ENCODE measurements at places on chromosomes 2 and 18.

- DNase-seq: no peak
These were observed 84.9 kb downstream of the MOGAT1 start for GRCh38 chr2:222756362-222756831.

DNA sequence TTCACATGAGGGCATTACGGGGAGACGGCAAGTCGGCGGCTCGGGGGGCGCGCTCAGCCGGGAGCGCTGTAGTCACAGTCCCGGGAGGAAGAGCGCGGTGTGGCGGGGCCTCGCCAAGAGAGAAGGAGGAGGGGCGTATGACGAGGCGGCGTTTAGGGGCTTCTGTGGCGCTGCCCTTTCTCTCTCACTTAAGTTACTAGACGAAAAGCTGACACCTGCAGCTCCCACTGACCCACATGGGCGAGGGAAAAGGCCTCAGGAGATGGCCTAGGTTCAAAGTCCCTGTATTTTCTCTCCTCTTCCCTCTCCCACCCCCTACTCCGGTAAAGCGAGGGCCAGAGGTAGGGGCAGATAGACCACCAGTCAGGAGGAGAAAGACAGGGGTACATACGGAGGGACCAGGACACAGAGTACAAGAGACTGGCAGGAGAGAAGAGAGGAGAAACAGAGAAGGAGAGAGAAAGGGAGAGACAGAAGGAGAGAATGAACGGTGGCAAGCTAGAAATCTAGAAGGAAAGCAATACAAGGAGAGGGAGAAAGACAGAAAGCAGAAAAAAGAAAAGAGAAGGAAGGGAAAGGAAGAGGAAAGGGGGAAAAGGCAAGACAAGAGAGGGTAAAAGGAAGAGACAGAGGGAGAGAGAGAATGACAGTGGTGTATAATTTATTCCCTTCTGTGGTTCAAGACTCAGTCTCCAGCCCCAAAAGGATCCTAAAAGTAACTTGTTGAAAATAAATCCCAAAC lies 3.8 kb downstream of the SIX2 start:
- DNase-seq: no peak

GRCh38 chr2:25824216-25824615 lies 54.1 kb downstream of the ASXL2 start:
- DNase-seq: no peak

- no peak for DNase-seq
These were observed 71.8 kb downstream of the NAB1 start for GRCh38 chr2:190720691-190721090.

- DNase-seq: no peak
These were observed 29.3 kb downstream of the GPR55 start for GRCh38 chr2:230895536-230896345.

GRCh38 chr18:32688821-32689220 lies 84.0 kb downstream of the KLHL14 start:
- DNase-seq: no peak

GRCh38 chr2:6008186-6008585 lies 316.0 kb downstream of the SOX11 start:
- no peak for DNase-seq

DNA sequence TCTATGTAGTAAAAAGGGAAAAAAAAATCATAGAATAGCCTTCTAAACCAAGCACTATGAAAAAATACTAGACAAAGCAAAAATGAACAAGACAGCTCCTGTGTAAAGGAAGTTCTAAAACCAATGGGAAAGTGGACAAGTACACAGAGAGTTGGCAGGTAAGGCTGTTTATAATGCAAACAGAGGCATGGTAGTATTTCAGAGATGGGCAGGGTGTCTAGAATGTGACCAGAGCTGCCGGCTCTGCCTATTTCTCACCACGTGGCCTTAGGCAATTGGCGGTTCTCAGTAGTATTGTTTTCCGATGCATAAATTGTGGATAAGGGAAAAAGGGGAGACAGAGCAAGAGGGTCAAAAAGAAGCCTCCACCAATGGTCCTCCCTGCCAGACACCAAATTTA lies 173.6 kb downstream of the ANKRD30B start:
- no peak for DNase-seq

- DNase-seq: no peak
These were observed 245.3 kb downstream of the BABAM2 start for GRCh38 chr2:28135799-28136198.

DNA sequence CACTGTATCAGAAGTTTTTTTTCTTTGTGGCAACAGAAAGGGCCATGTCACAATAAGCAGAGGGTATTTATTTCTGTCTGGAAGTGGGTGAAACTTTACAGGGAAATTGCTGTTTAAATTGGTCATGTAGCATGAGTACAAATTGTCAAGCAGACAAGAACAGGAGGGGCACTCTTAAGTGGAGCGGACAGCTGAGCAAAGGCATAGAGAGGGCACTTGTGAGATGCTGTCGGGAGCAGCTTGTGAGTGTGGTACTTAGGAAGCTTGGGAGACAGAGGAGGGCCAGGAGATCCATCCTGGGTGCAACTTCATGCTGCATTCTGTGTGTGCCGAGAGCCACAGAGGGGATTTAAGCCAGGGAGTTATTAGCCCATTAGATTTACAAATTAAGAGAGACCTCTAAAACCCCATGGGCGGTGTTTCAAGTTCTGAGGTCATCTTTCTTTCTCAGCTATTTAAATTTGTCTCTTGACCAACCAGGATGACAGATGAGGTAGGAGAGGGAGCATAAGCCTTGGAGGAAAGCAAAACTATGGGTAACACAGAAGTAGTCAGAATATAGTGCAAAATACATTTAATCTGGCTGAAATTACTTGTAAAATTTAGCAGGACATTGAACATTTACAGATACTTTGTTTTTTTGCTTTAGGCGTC lies 30.4 kb downstream of the INPP4A start:
- DNase-seq: no peak

GRCh38 chr2:182503886-182504285 lies 77.0 kb upstream of the PDE1A start:
- no peak for DNase-seq

All from adrenal gland (tissue), 19 donors.